ENCODE measurements at places on chromosomes 1 and 21.
A peak's percentile ranks its signal among the peaks of the same experiment; 100 is the strongest.

DNA sequence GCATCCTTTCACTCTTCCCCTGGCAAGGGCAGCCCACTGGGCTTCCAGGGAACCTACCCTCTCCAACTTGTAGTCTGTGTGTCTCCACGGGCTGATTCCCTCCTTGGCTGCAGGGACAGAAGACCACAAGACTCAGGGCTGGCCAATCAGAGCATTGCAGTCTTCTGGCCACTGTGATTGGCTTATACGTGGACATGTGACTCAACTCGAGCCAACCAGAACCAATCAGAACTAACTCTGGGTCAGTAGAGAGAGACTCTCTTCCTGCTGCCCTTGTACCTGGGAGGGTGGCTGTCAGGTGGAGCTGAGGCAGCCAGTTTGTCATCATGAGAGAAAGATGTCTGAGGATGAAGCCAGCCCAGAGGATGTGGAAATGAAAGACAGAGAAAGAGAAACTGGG, 64.0 kb downstream of the DHRS3 start:
- no peak for DNase-seq

DNA sequence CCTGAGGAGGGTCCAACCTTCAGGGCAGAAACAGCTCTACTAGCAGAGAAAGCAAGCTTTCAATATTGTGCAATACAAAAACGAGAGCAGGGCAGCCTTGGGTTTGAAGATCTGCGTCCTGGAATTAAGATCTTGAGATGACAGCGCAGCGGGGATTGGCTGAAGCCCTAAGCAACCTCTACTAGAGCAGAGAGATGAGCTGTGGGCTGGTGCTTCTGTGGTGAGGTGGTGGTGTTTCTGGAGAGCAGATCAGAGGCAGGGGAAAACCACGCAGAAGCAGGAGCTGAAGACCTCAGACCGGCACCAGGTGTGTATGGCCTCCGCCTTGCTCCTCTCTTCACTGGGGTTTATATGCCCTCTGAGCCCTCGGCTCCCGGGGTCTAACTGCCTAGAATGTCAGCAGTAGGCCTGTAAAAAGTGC, 12.5 kb downstream of the TRAF3IP3 start:
- no peak for DNase-seq

DNA sequence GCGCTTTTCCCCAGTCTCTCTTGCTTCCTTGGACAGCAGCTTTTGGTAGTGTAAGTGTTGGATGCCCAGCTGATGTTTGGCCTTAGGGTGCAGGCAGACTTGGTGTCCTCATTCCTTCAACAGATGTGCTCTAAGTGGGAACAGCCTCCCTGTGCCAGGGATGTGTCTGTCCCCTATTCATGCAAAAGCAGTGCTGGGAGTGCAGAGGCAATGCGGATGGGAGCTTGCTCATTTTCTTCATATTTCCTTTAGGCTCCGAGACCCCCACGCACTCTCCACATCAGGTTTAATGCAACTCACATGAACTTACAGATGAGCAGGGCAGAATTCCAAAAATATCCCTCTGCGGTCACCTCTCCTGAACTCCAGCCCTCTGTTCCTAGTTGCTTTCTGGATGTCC, 96.1 kb downstream of the IER5 start:
- DNase-seq, result no peak

GRCh38 chr1:2593251-2593878, 6.8 kb downstream of the PRXL2B start:
- DNase-seq, result no peak

DNA sequence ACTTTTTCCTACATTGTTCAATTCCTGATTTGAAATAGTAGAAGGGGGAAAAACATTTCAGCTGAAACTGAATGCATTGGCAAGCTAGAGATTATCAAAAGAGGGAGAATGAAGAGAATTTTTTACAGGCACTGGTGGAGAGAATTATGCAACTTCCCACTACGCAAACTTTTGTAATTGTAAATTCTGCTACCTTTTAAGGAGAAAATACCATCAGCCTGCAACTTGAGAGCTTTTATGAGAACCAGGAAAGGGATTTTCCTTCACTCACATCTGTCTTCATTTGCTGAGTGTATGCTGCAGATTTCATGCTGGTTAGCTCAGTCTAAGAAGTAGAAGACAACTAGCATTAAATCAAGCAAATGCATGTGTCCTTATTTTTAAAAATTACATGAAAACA, 43.7 kb downstream of the ADAMTS1 start:
- DNase-seq, result peak; percentile 86

DNA sequence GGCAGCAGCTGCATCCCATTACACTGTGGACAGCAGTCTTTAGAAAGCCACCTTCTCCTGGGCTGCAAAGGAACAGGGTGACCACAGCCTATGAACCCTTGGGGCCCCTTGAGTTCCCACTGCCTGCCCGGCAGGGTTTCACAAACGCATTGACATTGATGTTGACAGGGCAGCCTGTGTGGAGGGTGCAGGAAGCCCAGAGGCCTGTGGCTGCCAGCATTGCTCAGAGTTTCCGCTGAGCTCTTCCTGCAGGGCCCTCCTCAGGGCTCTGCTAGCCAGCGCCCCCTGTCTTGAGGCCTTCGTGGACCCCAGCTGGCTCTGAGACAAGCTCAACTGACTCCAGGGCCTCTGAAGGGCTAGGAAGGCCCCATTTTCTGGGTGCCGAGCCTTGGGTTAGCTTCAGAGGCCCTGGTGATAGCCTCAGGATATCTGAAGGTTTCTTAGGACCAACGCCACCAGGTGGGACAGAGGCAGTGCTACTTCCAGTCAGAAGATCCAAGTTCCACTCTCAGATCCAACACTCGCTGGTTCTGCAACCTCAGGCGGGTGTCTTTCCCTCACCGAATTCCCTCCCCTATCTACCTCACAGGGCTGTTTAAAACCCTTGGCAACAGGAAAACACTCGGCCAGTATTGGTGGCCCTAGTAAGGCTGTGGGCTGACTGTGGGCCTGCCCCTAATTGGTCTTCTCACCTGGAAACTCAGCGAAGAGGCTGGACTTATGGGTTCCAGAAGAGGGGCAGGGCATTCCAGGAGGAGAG, 27.2 kb upstream of the EPS8L3 start:
- peak; percentile 66 for DNase-seq

DNA sequence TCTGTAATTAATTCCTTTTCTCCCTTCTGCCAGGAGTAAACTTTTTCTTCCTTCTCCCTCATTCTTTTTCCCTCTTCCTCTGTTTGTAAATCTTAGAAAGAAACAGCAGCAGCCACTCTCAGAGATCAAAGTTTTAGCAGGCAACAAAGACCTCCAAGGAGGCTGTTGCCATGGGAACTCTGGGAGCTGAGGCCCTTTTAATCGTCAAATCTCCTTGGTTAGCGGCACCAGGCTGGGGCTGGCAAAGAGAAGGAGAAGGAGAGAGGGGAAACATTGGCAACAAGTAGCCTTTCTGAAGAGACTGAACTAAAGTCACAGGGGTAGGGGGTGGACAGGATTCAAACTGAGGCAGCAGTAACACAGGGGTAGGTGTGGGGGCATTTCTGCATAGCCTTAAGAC, 25.2 kb downstream of the ILDR2 start:
- DNase-seq, result no peak

DNA sequence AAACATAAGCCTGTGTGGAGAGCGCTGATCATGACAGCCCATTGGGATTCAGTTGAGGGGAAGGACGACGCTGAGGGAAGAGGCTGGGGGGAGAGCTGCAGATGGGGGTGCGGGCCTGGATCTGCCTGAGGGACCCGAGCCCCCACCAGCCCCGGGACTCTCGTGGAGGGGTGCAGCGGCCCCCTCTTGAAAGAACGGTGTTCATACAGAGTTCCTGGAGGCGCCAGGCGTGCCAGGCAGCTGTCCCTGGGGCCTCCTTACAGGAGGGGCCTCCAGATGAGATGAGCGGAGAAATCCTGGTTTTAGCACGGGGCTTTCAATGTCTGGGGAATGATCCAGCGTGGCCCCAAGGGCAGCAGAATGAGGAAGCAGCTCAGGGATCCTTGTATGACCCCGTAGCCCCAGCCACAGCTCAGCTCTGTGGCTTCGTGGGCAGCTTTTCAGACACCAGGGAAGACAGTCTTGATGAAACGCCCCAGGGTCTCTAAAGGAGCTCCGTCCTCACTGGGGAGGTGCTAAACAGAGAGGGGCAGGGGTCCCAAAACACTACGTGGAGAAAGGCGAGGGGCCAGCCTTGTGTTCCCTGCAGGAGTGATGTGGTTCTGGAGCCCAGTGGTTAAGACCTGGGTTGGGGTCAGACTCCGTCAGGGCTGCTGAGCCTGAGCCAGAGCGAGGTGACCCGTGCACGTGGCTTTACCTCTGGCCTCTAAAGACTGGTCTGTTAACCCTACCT, 7.2 kb upstream of the DSCAM start:
- DNase-seq, result no peak

GRCh38 chr1:216090556-216090955, 332.7 kb downstream of the USH2A start:
- no peak for DNase-seq

- no peak for DNase-seq
These were observed 4.5 kb upstream of the LCE1F start for GRCh38 chr1:152770411-152770810.

DNA sequence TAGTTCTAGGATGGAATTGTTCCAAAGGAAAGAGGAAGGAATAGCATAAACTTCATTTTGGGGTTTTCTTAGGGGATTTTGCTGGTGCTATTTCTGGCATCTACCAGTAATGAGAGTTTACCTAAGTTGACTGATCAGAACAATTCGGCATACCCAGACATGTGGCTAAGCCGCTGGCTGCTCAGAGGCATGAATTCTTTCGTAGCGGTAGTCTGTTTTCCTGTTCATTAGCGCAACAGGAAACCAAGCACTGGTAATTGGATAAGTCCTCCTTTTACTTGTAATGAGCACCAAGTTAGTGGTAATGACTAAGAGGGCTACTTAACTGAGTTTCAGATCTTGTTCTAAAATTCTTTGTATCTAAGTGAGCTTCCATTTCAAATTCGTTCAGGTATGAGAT, 38.6 kb downstream of the C21orf91 start:
- DNase-seq, result no peak

- no peak for DNase-seq
These were observed 140.3 kb downstream of the ZC3H11B start for GRCh38 chr1:219472596-219472995.

- no peak for DNase-seq
These were observed 1558.6 kb downstream of the NCAM2 start for GRCh38 chr21:22556829-22557228.

- no peak for DNase-seq
These were observed 238.4 kb downstream of the PLA2G4A start for GRCh38 chr1:187067160-187067559.

DNA sequence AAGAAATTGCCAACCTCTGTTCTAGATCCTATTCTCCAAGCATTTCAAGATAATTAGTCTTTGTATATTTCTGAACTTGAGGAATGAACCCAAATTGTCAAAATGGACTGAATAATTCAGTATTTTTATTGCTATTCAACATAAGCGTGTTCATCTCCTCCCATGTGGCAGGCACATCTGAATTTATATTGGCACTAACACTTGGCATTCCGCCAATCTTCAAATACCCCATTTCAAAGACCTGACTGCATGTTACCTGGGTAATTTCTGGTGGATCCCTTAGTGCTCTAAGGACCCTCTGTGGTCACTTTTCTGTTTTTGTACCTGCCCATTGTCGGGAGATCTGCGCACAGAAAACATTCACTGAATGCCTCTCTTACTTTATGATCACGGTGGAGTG, 66.6 kb downstream of the BACE2 start:
- no peak for DNase-seq

- DNase-seq, result no peak
These were observed 79.8 kb upstream of the RALGPS2 start for GRCh38 chr1:178645157-178645807.

DNA sequence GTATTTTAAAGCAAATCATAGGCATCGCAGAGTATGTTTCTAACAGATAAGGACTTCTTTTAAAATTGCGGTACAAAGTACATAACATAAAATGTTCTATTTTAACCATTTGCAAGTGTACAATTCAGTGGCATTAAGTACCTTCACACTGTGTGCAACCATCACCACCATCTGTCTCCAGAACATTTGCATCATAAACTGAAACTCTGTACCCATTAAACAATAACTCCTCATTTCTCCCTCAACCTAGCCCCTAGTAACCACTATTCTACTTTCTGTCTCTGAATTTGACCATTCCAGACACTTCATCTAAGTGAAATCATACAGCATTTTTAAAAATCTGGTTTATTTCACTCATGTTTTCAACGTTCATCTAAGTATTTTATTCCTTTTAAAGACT, 16.6 kb upstream of the ATF3 start:
- DNase-seq, result no peak

- no peak for DNase-seq
These were observed 1048.7 kb downstream of the ADGRL2 start for GRCh38 chr1:82849460-82849859.

DNA sequence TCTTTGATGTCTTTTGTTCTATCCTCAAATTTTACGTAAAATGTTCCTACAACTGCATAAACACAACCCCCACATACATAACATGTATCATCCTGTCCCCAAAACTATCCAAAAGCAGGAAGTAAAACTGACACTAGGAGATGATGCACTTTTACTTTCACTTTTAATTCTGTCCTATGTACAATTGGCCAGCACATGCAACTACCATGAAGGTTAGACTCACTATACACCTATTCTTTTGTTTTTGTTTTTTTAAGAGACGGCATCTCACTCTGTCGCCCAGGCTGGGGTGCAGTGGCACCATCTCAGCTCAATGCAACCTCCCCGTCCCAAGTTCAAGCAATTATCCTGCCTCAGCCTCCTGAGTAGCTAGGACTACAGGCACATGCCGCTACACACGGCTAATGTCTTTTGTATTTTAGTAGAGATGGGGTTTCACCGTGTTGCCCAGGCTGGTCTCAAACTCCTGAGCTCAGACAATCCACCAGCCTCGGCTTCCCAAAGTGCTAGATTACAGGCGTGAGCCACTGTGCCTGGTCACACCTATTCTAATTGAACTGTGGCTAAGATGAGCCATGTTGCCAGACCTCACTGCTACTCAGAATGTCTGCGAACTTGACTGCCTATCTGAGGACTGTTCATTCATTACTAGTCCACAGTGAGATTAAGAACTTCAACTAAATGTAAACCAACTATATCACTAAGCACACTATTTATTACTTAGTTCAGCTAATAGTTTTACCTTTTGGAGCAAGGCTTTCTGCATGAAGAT, 48.0 kb downstream of the TOR3A start:
- DNase-seq, result peak; percentile 26

DNA sequence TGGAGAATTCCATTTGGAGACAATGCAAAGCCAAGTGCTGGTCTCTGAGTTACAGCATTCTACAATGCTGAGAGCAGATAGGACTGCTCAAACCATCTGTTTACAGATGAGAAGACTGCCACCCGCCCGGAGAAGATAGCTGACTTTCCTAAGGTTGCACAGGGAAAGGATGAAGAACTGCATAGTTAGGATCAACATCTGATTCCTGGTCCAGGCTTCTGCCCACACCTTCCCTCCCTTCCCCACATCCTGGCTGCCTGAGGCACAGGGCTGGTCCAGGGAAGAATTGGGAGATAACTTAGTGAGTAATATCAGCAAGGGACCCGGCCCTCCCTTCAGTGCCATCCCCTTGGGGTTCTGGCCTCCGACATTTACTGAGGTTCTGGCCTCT, 2.0 kb downstream of the SERINC2 start:
- no peak for DNase-seq

GRCh38 chr1:183374825-183375224, 43.4 kb downstream of the NMNAT2 start:
- no peak for DNase-seq
